ENCODE measurements at places on chromosomes 5 and 9.

DNA sequence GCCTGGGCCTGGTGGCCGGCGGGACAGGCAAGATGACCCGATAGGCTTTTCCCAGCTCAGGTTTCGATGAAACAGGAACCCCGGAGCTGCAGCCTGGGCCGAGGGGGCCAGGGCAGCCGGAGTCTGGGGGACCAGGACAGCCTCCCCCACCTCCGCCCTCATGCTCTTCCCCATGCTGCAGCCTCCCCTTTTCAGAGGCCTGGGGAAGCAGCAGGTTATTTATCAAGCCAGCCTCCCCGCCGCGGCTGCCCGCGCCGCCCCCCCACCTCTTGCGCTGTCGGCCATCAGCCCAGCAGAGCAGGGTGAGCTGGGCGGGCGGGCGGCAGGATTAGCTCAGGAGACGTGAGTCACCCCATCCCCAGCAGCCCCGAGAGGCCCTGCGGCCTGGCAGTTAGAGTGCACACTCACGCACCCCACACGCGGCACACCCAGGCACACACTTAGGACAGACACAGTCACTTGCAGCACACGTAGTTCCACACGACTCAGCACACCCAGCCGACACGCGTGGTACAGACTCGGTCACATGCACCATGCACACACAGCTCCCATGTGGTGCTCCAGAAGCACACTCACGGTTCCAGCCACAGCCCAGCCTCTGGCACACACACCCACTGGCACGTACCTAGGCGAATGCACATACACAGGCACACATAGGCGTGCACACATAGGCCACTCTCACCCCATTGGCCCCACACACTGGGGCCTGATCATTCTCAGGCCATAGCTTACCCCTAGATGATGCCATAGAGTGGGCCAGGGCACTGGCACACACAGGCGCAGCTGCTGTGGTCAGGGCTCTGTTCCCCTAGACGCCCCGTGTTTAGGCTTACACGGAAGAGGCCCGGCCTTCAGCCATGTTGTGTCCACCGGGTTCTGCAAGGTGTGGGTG is 13.0 kb downstream of the CXXC5 start:
- peak; percentile 92 for DNase-seq

DNA sequence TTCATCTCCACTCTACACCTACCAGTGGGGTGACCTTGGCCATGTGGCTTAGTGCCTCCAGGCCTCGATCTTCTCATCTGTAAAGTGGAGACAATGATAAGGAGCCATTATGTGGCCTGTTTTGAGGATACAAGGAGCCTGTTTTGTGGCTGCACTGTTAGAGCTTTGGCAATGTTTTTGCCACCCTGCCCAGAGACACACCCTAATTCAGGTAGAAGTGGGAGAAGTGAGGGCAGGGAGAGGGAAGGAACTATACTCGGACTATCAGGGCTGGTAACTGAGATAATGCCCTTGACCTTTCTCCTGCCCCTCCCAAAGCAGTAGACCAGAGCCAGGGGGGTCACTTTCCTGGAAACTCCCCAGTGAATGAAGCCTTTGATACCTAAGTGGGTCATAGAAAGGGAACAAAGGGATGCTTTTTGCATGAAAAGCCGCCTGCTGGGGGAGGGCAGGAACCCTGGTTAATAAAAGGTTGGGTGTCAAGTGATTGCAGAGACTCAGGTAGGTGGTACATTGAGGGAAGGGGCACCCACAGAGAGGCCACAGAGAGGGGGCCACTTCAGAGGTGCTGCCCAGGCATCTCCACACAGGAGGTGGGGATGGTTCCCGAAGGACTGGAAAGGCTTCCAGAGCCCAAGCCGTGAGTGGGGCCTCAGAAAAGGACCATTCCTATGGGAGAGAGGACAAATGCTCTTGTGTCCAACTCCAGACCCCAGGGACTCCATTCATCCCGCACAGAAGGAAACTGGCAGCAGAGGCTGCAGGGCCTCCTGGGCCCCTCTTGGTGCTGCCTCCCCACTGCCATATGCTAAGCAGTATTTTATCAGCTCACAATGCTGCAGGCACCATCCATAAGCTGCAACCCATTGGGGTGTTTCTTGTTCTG is 42.3 kb upstream of the VDAC1 start:
- no peak for DNase-seq

DNA sequence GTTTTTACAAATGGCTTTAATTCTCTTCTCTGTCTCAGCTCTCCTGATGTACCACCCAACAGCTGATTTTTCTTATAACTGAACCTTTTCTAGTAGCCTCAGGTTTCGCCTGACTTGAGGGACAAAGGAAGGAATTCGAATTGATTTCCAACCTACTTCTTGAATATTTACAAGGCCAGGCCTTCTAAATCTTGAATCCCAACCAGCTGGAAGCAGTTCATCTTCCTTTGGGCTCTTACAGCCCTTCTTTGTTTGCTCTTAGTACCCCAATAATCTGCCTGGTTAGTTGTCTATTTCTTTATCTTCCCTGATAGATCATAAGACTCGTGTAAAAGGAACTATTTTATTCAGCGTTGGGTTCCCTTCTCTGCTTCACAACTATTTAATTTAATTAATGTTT is 95.9 kb downstream of the NLN start:
- no peak for DNase-seq

GRCh38 chr5:111834926-111835599 is 78.1 kb upstream of the NREP start:
- DNase-seq, result no peak

GRCh38 chr5:82881571-82882174 is 195.5 kb downstream of the TMEM167A start:
- DNase-seq, result no peak

DNA sequence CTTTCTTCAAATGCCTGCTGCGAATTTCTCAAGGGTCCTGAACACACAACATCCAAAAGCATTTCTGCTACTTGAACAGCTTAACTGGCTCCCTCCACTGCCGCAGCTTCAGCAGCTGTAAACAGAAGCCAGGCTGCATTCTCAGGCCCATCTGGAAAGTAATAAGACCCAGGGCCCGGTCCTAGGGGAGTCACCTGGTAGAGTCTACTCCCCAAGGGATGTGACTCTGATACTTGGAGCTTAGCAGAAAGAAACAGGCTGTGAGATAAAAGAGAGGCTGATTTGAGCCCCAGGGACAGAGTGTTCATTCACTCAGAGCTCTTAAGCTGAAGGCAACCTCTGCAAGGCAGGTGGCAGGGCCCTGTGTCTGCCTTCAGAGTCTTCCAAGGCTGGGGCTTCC is 356.8 kb downstream of the SPOCK1 start:
- DNase-seq, result no peak

GRCh38 chr9:124697326-124698200 is 73.5 kb downstream of the NR6A1 start:
- no peak for DNase-seq

DNA sequence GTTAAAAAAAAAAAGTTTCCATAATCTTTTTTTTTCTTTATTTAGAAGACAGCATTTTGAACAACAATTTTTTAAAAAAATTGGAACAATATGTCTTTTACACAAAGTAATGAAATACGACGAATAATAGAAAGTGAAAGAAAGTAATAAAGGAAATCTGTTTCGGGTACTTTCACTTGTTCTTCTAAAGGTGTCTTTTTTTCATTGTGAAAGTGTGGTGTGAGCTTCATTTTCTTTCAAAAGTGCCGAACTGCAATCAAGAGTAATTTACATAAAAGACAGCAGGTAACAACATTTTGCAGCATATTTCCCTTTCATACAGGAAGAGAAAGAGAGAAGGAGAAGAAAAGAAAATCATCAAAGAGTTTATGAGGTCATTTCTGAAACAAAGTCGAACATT is 159.7 kb upstream of the CDH12 start:
- no peak for DNase-seq

- DNase-seq, result no peak
Measured at GRCh38 chr5:136132087-136132486, 558 bp upstream of the SMAD5 start.

DNA sequence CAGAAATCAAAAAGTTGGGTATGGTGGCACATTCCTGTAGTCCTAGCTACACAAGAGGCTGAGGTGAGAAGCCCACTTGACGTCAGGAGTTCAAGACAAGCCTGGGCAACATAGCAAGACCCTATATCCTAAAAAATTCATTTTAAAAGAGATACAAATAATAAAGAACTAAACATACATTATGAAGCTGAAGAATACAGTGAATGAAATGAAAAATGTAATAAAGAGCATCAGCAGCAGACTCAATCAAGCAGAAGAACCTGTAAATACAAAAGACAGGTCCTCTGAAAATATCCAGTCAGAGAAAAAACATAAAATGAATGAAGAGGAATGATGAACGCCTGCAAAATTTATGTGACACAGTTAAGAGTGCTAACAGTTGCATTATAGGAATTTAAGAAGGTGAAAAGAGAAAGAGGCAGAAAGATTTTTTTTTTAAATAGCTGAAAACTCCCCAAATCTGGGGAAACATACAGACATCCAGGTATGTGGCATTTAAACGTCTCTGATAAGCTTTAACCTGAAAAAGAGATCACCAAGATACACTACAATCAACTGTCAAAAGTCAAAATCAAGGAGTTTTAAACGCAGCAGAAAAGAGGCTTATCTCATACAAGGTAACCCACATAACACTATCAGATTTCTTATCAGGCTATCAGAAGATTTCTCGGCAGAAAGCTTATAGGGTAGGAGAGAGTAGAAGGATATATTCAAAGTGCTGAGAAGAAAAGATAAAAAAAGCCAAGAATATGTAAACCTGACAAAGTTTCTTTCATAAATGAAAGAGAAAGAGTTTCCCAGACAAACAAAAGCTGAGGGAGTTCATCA is 57.6 kb downstream of the PRRC1 start:
- DNase-seq, result no peak

GRCh38 chr5:123546657-123547056 is 34.7 kb downstream of the CSNK1G3 start:
- DNase-seq, result peak; percentile 3

GRCh38 chr9:16682273-16682672 is 188.2 kb downstream of the BNC2 start:
- no peak for DNase-seq

Data from fibroblast of gingiva (primary cell).